Large intestine (tissue), 12 donors: ENCODE measurements at places on chromosomes 1 and 21.

DNA sequence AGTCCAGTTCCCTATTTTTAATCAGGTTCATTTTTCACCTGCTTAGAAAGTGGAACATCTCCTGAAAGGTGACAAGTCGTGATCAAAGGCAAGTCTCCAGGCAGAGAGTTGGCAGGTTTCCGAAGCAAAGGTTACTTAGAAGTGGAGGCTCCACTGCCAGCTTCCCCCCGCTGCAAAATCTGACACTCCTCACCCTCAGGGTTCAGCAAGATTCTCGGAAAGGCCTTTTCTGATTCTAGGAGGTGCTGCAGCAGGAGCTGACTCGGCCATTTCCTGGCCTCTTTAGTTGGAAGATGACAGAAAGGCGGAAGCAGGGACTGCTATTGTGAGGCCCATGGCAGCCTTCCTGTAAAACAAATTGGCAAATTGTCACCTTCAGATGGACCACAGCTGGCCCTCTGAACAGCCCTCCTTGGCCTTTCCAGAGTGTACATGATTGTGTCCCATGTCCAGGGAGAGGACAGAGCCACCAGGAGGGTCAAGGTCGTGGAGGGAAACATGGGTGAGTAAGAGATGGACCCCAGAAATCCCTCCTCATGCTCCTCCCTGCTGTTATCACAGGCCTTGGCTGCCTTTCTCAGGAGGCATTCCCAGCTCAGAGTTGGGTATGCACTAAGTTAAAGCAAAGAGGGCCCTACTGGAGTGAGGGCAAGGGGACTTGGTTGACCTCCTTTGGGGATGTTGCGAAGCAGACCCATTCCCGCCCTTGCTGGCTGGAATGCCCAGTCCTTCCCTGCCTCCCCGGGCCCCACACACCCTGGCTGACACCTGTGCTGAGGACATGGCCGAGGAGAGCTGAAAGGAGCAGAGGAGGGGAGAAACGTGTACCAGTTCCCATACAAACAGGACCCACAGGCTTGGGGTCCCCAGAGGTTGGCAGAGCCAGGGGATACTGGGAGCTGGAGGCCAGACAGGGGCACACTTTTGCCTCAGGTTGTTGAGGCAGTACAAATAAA is 115.5 kb upstream of the IRF2BP2 start:
- peak; percentile 70 for DNase-seq

DNA sequence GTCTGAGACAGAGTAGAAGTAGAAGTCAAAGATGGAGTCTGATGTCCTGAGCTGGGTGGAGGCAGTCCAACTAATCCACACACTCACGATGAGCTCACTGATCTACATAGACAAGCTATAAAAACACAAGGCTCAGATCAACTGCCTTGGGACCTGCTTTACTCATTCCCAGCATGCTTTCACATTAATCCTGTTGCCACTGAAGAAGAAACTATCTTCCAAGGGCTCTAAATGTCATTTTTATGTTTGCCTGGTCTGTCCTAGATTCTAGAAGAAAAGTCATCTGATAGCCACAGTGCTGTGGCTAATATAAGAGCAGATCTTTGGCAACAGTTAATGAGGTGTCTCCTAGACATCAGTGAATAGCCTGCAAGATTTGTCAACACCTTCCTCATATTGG is 522.7 kb downstream of the NUF2 start:
- no peak for DNase-seq

DNA sequence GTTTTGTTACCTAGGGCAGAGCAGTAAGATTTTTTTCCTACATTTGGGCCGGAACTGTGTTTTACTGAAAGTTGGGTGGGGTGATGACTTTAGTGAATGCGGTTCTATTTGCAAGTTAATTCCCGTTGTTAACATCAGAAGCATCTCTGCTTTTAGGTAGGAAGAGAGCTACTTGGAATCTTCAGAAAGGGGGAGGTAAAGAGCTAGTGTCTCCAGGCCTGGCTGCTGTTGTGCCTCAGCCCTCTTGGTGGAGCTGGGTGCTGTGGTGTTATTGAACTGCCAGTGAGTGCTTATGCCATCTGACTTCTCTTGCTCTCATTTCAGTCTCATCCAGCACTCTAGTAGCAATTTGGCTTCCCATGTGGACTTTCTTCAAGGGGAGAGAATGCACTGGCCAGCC is 3.4 kb downstream of the KDM4A start:
- DNase-seq = peak; percentile 26

DNA sequence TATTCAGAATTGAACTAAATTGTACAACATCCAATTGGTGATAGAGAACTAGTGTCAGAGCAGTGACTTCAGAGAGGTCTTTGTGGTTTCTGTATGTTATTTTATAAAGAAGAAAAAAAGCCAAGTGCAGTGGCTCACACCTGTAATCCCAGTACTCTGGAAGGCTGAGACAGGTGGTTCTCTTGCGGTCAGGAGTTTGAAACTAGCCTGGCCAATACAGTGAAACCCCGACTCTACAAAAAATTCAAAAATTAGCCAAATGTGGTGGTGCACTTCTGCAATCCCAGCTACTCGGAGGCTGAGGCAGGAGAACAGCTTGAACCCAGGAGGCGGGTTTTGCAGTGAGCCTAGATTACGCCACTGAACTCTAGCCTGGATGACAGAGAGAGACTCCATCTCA is 90.7 kb downstream of the ASH1L start:
- DNase-seq = no peak

DNA sequence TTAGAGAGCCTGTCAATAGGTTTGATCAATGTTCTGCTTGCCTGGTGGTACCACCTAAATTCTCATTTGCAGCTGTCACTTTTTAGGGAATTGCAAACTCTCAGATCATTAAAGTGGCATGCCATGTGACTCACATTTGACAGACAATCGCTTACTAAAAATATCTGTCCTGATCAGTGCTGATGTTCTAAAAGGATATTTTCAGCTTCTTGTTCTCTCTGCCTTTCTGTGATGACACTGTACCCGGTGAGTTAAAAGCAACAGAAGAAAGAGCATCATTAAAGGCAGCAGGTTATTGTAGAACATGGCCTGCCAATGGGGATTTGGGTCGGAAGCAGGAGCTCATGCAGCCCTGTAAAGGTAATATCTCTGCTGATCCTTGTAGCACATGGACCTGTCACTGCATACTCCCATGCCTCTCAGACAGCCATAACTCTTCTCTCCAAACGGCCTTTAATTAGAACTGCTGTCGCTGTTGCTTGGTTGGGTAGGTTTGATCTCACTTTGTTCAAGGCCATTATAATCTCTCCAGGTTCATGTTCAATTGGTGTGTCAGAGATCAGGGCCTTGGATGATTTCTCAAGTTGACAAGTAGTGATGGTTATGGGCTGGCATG is 441.3 kb upstream of the DEPDC1 start:
- DNase-seq = no peak

DNA sequence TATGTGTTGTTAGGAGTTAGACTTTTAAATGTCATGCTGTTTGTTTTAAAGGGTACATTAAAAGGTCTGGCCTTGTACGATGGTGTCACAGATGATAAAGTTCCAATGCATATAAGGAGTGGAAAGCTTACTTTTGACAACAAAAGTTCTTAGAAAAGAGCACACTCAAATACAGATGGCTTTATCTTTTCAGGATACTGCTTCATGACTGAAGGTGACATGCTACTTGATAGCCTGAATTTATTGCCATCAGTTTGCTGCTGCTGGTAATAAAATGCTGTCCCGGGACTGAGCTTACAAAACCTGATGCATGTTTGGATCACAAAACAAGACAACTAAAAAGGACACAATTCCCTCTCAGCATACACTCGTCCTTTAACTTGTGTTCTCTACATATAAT is 84.9 kb downstream of the TTC3 start:
- DNase-seq = no peak

DNA sequence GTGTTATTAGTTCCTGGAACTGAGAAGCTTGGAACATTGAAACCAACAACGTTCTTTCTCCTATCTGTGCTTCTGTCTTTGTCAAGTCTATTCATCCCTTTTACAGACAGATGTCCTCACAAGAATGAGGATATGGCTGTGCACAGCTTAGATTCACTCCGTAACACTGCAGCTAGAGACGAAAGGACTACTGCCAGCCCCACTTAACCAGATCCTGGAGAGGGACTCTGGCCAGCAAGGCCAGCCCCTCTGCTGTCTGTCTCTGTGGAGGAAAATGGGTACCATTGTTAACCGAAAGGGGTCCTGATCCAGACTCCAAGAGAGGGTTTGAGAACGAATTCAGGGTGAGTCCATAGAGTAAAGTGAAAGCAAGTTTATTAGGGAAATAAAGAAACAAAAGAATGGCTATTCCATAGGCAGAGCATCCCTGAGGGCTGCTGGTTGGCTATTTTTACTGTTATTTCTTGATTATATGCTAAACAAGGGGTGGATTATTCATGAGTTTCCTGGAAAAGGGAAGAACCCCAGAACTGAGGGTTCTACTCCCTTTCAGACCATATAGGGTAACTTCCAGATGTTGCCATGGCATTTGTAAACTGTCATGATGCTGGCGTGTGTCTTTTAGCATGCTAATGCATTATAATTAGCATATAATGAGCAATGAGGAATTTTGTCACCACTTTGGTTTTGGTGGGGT is 17.4 kb upstream of the USP24 start:
- peak; percentile 63 for DNase-seq

GRCh38 chr1:222417264-222417663 is 130.6 kb downstream of the HHIPL2 start:
- DNase-seq = no peak

GRCh38 chr1:37177230-37177864 is 143.0 kb upstream of the GRIK3 start:
- DNase-seq = no peak

GRCh38 chr1:234780531-234781162 is 170.7 kb upstream of the IRF2BP2 start:
- DNase-seq = no peak

DNA sequence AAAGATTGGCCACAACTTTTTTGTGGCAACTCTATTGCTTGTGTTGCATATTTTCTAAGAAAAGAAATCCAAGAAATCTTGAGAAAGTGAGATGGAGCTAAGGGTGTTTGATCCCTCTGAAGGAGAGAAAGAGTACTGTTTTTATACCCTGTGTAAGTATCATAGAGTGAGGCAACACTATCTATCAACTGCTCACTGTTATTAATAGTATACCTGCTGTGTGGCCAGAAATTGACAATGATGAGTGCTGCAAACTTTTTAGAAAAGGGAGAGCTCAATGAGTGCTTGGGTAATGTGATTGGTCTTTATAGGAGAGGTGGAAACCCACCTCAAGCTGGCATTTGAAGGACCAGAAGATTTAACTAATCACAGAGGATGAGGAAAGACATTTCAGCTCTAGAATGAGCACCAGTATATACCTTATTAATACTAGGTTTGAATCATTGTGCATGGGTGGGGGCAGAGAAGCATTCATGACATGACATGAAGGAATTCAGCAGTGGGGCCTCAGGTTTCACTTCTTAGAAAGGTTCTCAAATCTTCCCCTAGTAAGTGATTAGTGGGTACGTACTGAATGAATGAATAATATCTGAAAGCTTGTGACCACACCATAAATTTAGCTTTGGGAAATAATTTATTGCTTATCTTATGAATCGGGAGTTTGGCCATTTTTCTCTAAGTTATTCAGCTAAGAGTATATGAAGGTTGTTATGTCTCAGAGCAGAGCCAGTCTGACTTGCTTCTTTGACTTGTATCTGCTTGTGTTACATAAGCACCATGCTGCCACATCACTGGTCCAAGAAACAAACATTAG is 169.2 kb upstream of the SGIP1 start:
- no peak for DNase-seq

GRCh38 chr1:91696321-91696720 is 189.6 kb downstream of the TGFBR3 start:
- DNase-seq = no peak

DNA sequence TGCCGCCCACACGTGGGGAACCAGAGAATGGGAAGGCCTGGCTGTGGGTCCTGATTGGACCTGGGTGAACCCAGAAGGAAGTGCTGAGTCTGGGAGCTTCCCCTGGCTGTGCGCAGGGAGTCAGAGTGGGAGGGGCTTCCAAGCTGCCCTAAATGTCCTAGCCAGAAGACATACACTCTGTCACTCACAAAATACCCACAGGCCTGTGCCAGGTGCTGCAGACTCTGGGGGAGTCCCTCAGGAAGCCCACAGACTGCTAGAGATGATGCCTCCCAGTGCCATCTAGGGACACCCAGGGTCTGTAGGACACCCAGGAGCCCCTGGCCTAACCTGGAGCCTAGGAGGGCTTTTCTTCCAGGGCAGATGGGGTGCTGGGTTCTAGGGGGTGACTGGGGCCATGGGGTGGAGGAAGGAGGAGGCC is 33.7 kb upstream of the LRP8 start:
- DNase-seq = no peak

DNA sequence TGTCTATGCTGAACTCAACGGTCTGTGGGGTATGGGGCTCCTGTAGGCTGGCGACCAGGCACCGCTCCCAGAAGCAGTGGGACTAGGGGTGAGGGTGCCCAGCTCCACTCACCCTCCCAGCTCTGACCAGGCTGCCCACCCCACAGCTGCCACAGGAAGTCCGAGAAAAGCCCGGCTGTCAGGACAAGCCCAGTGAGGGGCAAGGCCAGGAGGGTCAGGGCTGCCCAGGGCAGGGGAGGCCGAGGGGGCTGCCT is 3.5 kb upstream of the TMEM52 start:
- DNase-seq = no peak

DNA sequence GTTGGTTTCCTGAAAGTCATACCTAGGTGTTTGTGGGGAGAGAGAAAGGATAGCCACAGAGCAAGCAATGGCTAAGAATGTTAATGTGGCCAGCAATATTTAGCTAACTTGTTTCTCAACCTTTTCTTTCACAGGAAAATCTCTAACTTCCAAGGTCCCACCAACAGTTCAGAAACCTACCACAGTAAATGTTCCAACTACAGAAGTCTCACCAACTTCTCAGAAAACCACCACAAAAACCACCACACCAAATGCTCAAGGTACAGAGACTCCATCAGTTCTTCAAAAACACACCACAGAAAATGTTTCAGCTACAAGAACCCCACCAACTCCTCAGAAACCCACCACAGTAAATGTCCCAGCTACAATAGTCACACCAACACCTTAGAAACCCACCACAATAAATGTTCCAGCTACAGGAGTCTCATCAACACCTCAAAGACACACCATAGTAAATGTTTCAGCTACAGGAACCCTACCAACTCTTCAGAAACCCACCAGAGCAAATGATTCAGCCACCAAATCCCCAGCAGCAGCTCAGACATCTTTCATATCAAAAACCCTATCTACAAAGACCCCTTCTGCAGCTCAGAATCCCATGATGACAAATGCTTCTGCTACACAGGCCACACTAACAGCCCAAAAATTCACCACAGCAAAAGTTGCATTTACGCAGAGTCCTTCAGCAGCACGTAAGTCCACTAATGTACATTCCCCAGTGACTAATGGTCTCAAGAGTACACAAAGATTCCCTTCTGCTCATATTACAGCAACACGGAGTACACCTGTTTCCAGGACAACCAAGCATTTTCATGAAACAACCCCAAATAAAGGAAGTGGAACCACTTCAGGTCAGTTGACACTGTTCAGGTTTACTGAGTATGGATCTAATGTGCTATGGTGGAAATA is 15.3 kb downstream of the CD55 start:
- DNase-seq = no peak

DNA sequence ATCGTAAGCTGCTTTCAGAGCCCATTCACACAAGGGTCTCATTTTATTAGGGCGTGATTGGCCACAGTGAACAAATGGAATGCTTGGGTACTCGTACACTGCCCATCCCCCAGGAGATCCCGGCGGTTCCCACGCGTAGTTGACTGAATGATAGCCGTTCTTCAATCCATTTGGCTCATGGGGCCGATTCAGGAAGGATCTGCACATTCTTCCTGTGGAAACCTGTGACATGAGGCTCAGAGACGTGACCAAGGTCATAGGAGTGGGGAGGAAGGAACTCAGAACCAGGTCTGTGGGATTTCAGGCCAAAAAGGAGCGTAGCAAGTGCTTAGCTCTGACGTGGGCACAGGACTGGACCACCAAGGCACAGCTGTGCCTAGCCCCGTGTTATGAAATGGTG is 11.7 kb downstream of the ABCG1 start:
- DNase-seq = no peak
